CD8-positive, alpha-beta memory T cell (primary cell): ENCODE measurements at places on chromosomes 12 and 14.

GRCh38 chr12:47734725-47735480, 9.6 kb upstream of the ENDOU start:
- no peak for DNase-seq

- DNase-seq: peak; percentile 56
These were observed 31.3 kb upstream of the SMUG1 start for GRCh38 chr12:54220092-54220557.

GRCh38 chr12:119044094-119044493, 62.8 kb downstream of the SRRM4 start:
- DNase-seq: no peak

GRCh38 chr12:2187195-2187945, 134.6 kb downstream of the CACNA1C start:
- no peak for DNase-seq

GRCh38 chr12:127024791-127025190, 1242.2 kb upstream of the TMEM132C start:
- DNase-seq: no peak

GRCh38 chr12:100875771-100876170, 81.2 kb downstream of the ANO4 start:
- DNase-seq: no peak

GRCh38 chr12:92624236-92624635, 78.6 kb upstream of the PLEKHG7 start:
- DNase-seq: no peak

DNA sequence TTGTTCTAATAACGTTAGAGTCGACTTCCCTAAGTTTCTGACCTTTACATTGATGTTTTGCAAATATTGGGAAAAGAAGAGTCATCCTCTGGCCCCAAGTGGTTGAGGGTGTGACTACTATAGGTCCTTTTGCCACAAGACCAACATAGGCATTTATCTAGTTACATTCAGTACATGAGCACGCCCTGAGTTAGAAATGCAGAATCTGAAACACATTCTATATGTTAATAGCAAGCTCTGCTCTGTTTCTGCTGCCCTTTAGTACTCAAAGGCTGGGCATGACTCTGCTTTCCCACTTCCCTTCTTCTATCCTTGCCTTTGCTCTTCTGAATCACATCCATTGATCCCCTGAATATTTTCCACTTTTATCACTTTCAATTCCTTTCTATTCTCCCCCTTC, 115.1 kb upstream of the PTPRB start:
- no peak for DNase-seq

GRCh38 chr14:41915732-41916131, 309.1 kb downstream of the LRFN5 start:
- no peak for DNase-seq

DNA sequence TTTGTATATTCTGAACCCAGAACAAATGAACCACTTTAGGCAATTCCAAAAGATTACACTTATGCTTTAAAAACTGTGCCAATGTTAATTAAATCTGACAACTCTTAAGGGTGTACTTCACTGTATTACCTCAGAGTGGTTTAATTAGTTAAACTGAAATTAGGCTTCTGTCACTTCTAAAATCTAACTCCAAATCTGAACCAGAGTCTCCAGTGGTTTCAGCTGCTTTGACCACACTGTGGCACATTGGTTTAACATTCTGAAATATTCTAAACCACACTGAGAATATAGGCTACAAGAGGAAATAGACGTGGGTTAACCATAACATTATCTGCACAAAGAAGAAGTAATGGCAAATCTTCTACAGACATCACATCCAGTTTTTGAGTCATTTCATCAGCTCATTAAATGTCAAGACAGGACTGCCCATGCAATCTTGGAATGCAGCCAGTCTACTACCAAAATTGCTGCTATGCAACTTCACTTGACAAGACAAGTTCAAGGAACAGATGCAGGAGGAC, 94.8 kb downstream of the LRP6 start:
- no peak for DNase-seq

DNA sequence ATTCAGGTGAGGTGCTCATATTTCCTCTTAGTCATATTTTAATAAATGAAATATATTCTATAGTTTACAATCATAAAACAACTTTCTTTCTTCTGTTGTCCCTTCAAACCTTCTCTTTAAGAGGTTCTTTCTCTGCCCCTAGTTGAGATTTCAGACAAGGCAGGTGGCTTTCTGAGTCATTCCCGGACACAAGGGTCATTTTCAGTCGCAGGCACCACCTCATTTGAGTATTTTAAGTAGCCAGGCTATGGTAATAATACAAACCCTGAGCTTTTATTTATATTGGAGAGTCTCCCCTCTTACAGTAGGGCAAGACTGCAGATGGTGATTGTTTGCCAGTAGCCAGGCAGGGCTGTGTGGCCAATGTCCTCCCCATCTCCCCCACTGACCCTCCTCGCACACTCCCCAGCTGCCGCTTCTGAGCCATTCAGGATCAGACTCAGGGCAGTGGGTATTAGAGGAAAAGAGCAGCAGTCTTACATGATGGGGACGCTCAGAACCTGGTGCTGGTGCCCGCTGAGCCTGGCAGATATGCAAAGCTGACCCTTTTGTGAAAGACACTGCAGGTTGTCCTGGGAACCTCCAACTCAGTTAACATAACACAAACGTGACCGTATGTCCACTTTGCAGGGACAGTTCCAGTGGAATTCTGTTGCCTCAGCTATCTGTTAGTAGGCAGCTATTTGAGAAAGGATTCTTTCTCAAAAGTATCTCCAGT, 101.1 kb upstream of the BCL2L14 start:
- DNase-seq: no peak

DNA sequence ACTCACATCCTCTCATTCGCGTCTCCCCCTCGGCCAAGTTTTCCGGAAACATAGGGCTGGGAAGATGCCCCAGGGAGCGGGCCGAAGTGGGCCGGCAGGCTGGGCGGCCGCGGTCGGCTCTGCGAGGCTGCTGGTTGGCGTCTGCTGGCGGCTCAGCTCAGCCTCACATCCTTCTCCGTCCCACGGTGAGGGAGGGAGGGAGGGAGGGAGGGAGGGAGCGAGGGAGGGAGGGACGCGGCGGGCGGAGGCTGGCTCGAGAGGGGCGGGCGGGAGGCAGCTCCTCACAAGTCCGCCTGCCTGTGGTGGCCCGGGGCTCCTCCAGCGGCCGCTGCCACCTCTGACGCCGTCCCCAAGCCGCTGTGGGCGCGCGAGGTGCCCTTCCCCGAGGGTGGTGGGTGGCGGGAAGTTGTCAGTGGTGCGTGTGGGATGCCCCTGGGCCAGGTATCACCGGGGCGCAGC, 93.8 kb downstream of the RFLNA start:
- DNase-seq: peak; percentile 35

- DNase-seq: no peak
These were observed 19.2 kb downstream of the MTHFD1 start for GRCh38 chr14:64407329-64407728.

DNA sequence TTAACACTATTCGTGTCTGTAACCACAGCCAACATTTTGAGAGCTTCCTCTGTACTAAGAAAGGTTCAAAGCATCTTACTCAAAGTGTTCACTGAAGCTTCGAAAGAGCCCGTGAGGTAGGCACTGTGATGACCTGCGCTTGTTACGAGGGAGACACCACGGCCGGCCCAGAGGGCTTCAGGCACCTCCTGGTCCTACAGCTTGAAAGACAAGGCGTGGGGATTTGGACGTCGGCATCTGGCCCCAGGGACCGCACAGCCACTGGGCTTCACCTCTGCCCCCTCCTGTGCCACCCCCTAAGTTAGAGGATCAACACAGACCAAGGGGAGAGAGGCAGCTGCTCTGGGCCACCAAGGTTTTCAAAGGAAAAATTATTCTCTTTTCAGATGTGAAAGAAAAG, 75.6 kb downstream of the RIMBP2 start:
- no peak for DNase-seq

- no peak for DNase-seq
These were observed 47.1 kb downstream of the PLXNC1 start for GRCh38 chr12:94195483-94195882.

DNA sequence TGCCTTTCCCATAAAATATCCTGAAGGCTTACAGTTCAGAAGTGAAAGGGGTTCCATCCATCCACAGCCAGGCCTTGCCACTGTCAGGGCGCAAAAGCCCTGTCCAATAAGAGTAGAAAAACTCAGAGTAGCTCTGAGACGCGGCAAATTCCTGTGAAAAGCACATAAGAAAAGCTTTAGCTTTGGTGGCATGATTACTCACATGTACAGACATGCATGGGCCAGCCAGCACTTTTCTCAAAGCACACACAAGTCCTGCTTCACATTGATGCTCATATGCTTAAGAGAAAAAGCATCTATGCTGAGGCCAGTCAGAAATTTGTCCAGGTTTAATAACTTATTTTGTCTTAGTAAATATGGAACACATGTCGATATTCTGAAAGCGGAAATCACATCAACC, 25.5 kb downstream of the CLEC1A start:
- DNase-seq: no peak

GRCh38 chr12:47207829-47208248, 128.1 kb upstream of the AMIGO2 start:
- DNase-seq: no peak

DNA sequence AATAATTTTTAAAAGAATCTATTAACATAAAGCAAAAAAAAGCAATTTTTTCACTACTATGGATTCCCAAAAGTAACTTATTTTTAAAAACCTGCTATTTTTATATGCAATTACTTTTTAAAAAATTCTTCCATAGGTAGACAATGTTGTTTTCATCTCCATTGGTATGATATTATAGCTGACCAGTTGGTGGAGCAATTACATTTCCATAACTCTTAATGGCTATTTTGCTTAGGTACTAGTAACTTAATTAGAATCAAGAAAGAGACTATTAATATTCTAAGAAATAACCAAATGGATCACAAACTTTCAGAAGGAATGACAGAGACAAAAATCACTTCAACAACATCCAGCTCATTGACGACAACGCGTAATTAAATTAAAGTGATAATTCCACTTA, 64.7 kb upstream of the PTCSC3 start:
- no peak for DNase-seq

GRCh38 chr12:54021432-54022013, 6.7 kb upstream of the HOXC6 start:
- DNase-seq: no peak

DNA sequence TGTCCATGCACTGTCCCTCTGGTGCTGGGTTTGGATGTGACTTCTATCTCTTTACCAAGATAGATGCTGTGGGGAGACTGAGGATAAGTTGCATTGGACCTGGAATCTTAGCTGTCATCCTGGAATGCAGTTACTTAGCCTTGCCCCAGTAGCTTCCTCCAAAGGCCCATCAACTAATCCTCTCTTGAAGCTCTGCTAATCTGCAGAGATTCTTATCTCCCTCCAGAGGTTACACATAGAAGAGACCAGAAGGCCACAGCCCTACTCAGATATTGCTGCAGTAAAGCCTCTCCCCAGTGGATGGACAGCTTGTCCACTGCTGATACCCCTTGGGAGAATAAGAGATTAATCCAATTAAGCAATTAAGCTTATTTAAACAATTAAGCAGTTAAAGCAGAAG, 867.2 kb downstream of the BCL11B start:
- no peak for DNase-seq

- DNase-seq: no peak
These were observed 36.4 kb downstream of the PPM1H start for GRCh38 chr12:62898526-62898925.

- DNase-seq: no peak
These were observed 108.5 kb downstream of the SLC38A1 start for GRCh38 chr12:46160101-46160980.

DNA sequence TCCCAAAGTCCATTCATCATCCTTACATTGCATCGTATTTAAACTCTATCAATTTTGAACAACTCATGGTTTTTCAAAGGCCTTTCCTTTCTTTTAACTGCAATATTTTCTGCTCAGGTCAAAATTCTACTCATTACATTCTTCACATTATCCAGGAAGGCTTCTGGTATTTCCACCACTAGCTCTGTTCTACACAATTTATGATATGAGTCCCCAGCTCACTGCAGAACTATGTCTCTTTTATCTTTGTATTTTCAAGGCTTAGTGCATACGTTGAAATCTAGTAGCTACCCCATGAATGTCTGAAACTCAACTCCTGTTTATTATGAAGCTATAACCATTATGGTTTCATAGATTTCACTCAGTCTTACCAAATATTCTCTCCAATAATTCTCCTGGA, 282.9 kb downstream of the DUSP6 start:
- no peak for DNase-seq

GRCh38 chr12:133083345-133083744, 2.6 kb downstream of the ZNF140 start:
- no peak for DNase-seq

- no peak for DNase-seq
These were observed 1071.1 kb upstream of the FLRT2 start for GRCh38 chr14:84458881-84459280.

DNA sequence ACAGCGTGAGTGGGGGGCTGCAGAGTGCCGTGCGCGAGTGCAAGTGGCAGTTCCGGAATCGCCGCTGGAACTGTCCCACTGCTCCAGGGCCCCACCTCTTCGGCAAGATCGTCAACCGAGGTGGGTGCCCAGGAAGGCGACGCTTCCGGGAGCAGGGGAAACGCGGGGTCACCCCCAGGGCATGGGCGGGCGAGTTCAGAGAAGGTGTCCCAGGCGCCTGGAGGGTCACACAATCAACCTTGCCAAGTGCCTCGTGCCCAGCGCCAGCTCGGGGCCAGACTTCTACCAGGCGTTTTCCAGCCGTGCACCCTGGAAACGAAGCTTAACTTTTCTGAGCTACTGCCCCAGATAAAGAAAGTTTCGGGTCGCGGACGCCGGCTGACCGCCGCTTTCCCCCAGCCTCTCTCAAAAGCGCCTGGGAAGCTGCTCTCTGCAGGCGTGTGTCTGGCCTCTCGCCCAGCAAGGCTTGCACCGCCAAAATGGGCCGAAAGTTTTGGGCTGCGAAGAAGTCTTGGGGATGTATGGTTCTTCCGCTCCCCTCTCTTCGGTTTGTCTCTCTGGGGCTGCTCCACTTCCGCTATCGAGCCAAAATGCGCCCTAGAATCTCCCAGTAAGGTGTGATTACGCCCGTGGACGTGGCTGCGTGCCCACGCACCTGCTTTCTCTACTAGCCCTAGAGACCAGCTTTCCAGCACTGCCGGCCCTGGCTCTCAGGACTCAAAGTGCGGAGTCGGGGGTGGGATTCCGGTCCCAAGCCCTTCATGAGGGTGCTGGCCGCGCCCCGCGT, 1.7 kb downstream of the WNT1 start:
- peak; percentile 61 for DNase-seq

- DNase-seq: no peak
These were observed 3.9 kb upstream of the SYNE3 start for GRCh38 chr14:95520346-95520745.

GRCh38 chr14:23181453-23181852, 2.0 kb downstream of the SLC7A8 start:
- DNase-seq: no peak

- peak; percentile 63 for DNase-seq
These were observed 27.6 kb upstream of the ETV6 start for GRCh38 chr12:11621797-11622423.

GRCh38 chr12:103964805-103965204, 867 bp upstream of the TDG start:
- no peak for DNase-seq
